Neural crest cell (in vitro differentiated cells): ENCODE measurements at places on chromosomes 16 and 17. TPM values are rescaled to one million over a fixed set of nuclear protein-coding genes. Genes with fewer than 3 reads are reported as not detected.

DNA sequence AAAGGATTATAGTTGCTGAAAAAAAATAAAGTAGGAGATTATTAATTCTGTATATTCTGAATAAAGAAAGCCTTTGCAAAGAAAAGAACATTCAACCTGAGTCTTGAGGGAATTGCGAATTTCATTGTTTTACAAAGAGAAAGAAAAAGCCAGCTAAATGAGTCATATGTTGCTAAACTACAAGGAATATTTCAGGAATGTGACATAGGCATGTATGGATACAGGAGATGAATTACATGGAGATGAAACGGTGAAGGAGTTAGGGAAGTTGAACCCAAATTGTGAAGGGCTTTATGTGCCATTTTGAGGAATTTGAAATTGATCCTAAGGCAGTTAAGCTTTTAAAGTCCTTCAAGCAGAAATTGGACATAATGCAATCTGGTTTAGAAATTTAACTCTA lies 177.3 kb upstream of the RBL2 start:
- peaks cover 53% of the 10 kb centered on the region for H3K36me3 ChIP-seq
- no peaks in the 10 kb centered on the region for H3K27me3 ChIP-seq

GRCh38 chr17:45294506-45294905 lies 22.3 kb downstream of the MAP3K14 start:
- no peak overlapping the region for H3K27ac ChIP-seq
- H3K36me3 ChIP-seq: peaks cover 6% of the 10 kb centered on the region
- peaks cover 43% of the 10 kb centered on the region for H3K4me1 ChIP-seq
- no peak for DNase-seq
- no peaks in the 10 kb centered on the region for H3K27me3 ChIP-seq
- no peak overlapping the region for H3K4me3 ChIP-seq

ENPP7 gene
- total RNA-seq: not detected in 2 replicates

MPP2 gene
- 26.8 and 29.8 TPM in 2 replicates for total RNA-seq

DNA sequence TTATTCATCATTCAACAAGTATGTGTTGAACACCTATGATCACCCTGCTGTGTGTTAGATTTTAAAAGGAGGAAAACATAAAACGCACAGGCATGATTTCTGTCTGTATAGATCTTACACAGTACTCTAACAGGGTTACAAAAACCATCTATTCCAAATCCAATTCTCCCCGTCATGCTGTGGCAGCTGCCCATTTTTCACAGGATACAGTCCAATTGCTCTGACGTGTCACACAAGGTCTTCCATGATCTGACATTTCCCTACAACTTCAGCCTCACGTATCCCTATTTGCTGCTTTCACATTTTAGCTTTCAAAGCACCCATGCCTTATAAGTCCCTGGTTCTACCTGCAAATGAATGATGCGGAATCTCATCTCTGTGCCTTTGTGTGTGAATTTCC lies 67.0 kb upstream of the CNTNAP4 start:
- no peaks in the 10 kb centered on the region for H3K27me3 ChIP-seq
- no peak overlapping the region for H3K4me3 ChIP-seq
- H3K27ac ChIP-seq: no peak overlapping the region
- no peak for DNase-seq
- no peaks in the 10 kb centered on the region for H3K4me1 ChIP-seq

RASL10B gene
- total RNA-seq: 31.7 and 33.8 TPM in 2 replicates

SLC5A2 gene
- not detected in 2 replicates for total RNA-seq

DPEP2NB gene
- total RNA-seq: not detected in 2 replicates

- H3K36me3 ChIP-seq: no peaks in the 10 kb centered on the region
- no peak overlapping the region for H3K4me3 ChIP-seq
- H3K27me3 ChIP-seq: no peaks in the 10 kb centered on the region
- no peak overlapping the region for H3K27ac ChIP-seq
Observed at GRCh38 chr17:42087736-42088705, 10.3 kb downstream of the ZNF385C start.

DNA sequence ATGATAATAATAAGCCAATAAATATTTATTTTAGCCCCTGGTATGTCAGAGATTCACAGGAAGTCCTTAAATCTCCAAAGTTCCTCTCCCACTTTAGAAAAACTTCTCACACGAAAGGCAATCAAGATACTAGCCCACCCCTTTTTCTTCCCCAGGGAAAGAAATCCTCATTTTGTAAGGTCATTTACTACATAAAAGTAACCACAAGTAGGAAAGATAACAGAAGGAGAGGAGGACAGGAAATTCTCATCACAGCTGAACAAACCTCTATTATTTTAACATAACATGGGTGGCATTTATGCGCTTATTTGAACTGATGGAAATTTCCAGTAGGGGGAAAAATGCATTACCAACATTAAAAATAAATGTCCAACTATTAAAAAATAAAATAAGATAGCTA lies 3.4 kb downstream of the FAM222B start:
- no peak for DNase-seq
- H3K27ac ChIP-seq: no peak overlapping the region
- H3K27me3 ChIP-seq: no peaks in the 10 kb centered on the region
- H3K4me3 ChIP-seq: no peak overlapping the region
- peaks cover 3% of the 10 kb centered on the region for H3K36me3 ChIP-seq
- peaks cover 21% of the 10 kb centered on the region for H3K4me1 ChIP-seq

GPRC5C gene
- 3.1 and 4.6 TPM in 2 replicates for total RNA-seq

DNA sequence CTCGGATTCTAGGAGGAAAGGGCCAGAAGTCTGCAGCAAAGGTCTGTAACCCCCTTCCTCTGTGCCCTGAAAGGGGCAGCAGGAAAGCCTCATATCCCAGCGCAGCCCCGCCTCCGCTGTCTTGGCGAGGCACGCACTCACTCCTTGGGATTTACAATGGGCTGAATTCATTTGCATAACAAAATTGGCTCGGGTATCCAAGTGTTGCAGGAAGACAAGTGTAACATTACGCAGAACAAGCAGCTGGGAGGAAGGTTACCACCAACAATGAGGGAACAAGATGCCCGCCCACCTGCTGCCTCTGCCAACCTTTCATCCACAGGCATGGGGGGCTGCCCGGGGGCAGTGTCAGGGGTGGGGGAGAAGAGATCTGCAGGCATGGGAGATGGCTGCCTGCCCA lies 130.4 kb downstream of the MRM1 start:
- H3K27ac ChIP-seq: no peak overlapping the region
- no peak overlapping the region for H3K4me3 ChIP-seq
- peaks cover 36% of the 10 kb centered on the region for H3K4me1 ChIP-seq
- peaks cover 38% of the 10 kb centered on the region for H3K27me3 ChIP-seq
- H3K36me3 ChIP-seq: no peaks in the 10 kb centered on the region

- no peak overlapping the region for H3K27ac ChIP-seq
- H3K4me1 ChIP-seq: peaks cover 82% of the 10 kb centered on the region
- H3K36me3 ChIP-seq: no peaks in the 10 kb centered on the region
- peaks cover 3% of the 10 kb centered on the region for H3K27me3 ChIP-seq
- DNase-seq: no peak
Observed at GRCh38 chr17:49455272-49455861, 39.7 kb upstream of the NGFR start.

DNA sequence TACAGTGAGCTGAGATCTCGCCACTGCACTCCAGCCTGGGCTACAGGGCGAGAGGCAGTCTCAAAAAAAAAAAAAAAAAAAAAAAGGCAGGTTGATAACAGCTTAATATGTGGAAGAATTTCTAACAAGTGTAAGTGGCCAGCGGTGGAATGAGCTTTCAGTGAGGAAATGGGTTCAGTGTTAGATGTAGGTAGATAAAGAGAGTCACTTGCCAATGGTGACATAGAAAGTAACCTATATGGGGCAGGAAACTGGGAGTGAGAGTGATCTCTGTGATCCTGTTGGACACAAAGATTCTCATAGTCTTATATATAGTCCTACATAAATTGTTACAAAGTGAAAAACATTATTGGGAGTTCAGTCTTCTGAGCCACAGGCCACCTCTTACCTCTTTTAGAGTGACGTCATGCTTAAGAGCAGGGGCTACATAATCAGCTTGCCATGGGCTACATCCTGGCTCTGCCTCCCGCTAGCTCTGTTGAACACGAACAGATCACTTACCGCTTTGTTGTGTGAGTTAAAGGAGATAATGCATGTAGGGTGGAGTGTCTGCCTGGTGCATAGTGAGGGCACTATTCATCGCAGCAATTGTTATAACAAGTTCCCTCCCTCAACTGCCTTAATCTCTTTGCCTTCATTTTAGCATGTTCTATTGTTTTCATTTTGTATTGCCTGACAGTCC lies 110.2 kb upstream of the ELAC2 start:
- H3K4me1 ChIP-seq: peaks cover 31% of the 10 kb centered on the region
- no peaks in the 10 kb centered on the region for H3K36me3 ChIP-seq
- H3K27me3 ChIP-seq: no peaks in the 10 kb centered on the region
- DNase-seq: no peak
- H3K27ac ChIP-seq: no peak overlapping the region

DNA sequence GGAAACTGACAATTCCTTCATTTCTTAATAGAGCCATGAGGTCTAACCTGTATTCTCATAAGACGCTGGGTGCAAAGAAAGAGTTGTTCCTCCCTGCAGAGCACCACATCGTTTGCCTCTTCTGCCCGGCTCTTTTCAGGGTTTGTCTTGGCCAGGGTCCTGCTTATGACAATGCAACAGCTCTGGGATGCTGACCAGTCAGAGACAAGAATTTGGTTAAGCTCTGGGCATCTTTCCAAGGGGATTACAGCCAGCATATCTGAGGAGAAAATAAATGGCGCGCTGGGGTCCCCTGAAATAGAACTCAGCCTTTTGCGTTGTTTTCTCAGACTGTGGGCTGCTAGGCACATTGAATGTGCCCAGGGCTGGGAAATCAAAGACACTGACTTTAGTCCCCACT lies 128.6 kb downstream of the SHISA6 start:
- H3K4me1 ChIP-seq: no peaks in the 10 kb centered on the region
- DNase-seq: no peak
- no peak overlapping the region for H3K27ac ChIP-seq
- no peaks in the 10 kb centered on the region for H3K27me3 ChIP-seq

ACLY gene
- 421 and 422 TPM in 2 replicates for total RNA-seq

DNA sequence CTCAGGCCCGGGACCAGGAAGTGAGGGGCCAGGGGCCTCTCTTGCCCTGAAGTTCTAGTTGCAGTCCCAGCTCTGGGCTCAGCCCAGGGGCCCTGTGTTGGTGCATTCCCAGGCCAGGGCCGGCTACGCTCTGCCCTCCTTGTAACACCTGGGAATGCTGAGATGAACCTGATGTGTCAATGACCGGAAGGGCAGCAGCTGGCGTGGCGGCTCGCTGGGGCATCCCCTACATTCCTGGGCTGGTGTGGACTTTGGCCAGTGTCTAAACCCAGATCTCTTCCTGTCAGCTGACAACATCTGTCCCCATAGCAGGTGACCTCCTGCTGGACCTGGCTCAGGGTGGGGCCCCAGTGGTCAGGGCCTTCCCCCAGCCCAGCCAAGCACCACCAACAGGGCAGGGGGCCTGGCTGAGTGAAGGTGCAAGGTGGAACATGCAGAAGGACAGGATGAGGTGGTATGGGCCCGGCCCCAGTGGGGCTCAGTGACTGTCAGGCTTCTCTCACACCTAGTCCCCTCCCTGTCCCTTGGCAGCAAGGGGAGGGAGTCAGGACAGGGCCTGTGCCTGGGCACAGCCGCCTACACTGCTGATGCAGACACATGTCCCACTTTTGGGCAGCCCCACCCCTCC lies 15.9 kb downstream of the FAM83G start:
- no peaks in the 10 kb centered on the region for H3K4me1 ChIP-seq
- no peak for DNase-seq
- H3K27me3 ChIP-seq: no peaks in the 10 kb centered on the region
- H3K4me3 ChIP-seq: no peak overlapping the region
- no peak overlapping the region for H3K27ac ChIP-seq

CCL8 gene
- total RNA-seq: not detected in 2 replicates

DNA sequence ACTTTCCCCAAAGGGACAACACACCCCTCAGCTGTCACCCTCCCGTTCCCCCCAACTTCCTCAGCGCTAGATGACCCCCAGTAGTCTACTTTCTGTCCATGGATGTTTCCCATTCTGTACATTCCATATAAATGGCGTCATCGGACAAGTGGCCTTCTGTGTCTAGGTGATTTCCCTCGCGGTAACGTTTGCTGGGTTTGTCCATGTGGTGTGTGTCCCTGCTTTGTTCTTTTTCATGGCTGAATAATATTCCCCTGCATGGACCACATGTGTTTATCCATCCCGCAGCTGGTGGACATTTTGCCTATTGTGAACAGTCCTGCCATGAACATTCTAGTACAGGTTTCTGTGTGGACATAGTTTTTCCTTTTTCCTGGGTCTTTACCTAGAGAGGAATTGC lies 7.3 kb upstream of the TEDC2 start:
- H3K4me3 ChIP-seq: no peak overlapping the region
- H3K27me3 ChIP-seq: no peaks in the 10 kb centered on the region

DNA sequence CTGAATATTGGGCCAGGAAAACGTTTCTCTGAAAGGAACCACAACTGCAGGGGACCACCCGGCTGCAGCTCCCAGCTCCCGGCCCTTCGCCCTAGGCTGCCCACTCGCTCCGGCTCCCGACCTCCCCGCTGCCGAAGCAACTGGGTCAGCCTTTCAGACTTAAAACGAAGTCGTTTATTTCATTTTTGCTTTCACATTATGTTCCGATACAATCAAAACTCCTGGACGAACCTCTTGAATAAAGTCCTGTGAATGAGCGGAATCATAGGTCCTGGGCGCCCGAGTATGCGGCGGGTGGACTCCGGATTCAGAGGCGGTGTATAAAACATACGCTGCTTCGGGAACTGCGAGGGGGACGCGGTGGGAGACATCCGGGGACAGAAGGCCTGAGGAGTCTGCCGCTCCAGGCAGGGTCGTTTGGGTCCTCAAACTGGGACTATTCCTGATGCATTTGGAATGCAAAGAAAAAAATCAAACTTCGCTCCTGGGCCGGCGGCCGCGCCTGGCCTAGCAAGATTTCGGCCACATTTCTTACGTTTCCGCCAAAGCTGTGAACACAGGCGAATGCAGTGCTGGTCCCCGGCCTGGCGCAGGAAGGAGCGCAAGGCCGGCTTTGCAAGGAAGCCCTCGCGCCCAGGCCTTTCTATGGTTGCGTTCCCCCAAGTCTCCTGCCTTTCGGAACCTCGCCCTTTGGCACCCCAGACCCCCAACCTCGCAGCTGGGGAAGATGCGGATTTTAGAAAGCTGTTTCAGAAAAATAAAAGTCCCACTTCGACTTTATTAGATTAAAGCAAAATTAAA lies 3.7 kb downstream of the CBLN1 start:
- peaks cover 26% of the 10 kb centered on the region for H3K4me1 ChIP-seq
- peaks cover 93% of the 10 kb centered on the region for H3K27me3 ChIP-seq
- peak overlapping the region; percentile 57 for H3K4me3 ChIP-seq

C16orf89 gene
- total RNA-seq: not detected in 2 replicates

DNA sequence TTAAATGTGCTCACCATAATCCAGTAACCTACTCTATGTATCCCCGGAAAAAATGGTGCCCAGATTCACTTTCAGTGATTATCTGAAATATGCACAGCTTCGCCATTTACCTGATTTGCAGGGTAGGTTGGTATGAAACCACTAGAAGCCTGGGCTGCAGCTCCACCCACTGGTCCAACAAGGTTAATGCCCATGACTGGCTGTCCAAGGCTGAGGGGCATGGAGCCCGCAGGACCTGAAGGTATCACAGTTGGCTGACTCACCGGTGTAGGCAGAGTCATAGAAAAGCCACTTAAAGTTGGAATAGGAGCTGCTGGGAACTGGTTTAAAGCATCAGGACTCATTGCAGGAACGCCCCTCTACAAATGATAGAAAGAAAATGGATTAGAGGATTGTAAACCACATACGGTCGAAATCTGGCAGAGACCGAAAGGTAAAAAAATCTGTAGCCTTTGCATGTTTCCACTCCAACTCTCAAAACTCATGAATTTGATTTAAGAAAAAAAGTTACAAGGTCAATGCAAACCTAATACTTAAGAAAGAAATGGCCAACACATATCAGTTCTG lies 38.6 kb downstream of the SYNRG start:
- H3K36me3 ChIP-seq: peaks cover 41% of the 10 kb centered on the region
- no peak overlapping the region for H3K4me3 ChIP-seq
- H3K27me3 ChIP-seq: no peaks in the 10 kb centered on the region
- peak; percentile 9 for DNase-seq
- H3K27ac ChIP-seq: no peak overlapping the region
- no peaks in the 10 kb centered on the region for H3K4me1 ChIP-seq

FBXO31 gene
- 19.4 and 23.7 TPM in 2 replicates for total RNA-seq

CSH2 gene
- not detected in 2 replicates for total RNA-seq

SEPTIN12 gene
- total RNA-seq: 0.65 TPM in 1 of 2 replicates, not detected in the other

SALL1 gene
- 79.4 and 85.7 TPM in 2 replicates for total RNA-seq

KRTAP4-3 gene
- not detected in 2 replicates for total RNA-seq
